ENCODE measurements at places on chromosomes 6 and 20.

GRCh38 chr20:19720991-19721390 lies 37.1 kb upstream of the RIN2 start:
- DNase-seq: no peak

DNA sequence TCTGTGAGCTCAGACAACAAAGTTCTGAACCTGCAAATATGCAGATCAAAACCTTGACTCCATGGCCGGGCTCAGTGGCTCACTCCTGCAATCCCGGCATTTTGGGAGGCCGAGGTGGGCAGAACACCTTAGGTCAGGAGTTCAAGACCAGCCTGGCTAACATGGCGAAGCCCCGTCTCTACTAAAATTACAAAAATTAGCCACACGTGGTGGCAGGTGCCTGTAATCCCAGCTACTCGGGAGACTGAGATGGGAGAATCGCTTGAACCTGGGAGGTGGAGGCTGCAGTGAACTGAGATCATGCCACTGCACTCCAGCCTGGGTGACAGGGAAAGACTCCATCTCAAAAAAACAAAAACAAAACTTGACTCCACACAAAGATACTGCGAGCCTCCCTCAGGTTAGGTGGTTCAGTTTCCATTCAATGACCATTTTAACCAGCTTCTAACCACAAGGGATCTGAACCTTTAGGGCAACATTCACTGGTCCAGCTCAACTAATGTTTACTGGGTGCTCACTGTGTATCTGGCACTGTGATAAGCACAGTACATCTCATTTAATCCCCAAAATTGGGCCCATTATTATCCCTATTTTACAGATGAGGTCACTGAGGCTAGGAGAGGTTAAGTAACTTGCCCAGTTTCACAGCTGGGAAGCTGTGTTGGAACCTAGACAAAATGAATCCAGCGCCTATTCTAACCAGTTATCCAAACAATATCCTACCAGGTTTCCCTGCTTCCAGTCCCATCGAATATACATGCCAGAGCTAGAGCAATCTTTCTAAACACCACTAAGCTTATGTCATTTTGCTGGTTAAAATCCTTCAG lies 1.8 kb downstream of the SNRPB start:
- DNase-seq: no peak

- no peak for DNase-seq
Observed at GRCh38 chr6:52726193-52726542, 37.1 kb downstream of the GSTA2 start.

- DNase-seq: no peak
Observed at GRCh38 chr6:72626126-72626525, 4.3 kb downstream of the KCNQ5 start.

GRCh38 chr6:79135973-79136470 lies 58.0 kb upstream of the PHIP start:
- DNase-seq: no peak

GRCh38 chr6:100892693-100893092 lies 11.6 kb upstream of the ASCC3 start:
- no peak for DNase-seq

- no peak for DNase-seq
Observed at GRCh38 chr6:6386010-6386409, 65.5 kb upstream of the F13A1 start.

DNA sequence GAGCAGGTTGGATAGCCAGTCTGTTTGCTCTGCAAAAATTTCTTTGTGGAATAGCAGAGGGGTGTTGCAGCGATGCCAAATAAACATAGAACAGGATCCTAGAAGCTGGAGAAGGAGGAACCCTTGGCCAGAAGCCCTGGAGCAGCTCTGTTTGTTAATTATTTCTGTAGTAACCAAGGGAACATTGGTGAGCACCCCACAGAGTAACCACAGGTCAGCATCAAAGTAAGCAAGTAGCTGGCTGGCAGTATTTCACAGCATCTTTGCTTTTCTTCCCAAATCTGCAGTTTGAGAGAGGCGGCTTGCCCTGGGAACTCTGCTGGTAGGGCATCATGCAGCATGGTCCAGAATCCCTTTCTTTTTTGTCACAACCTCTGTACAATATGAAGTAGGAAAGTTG lies 12.7 kb upstream of the APMAP start:
- DNase-seq: no peak

DNA sequence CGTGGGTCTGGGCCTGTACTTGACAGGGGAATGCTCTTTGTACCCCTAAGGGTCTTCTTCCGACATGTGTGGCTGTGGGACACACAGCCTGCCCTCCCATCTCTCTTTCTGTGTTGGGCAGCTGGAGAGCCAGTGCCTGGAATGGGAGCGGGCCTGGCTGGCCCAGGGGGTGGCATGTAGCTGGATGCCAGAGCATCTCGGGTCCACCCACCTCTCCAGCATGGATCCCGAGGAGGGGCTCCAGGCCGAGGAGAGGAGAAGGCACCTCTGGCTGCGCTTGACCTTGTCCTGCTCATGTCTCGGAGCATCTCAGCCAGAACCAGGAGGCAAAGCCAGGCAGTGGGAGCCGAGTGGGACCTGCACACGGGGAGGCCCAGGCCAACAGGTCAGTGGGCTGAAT lies 16.0 kb downstream of the CDH4 start:
- no peak for DNase-seq

GRCh38 chr20:10781526-10781925 lies 107.7 kb upstream of the JAG1 start:
- DNase-seq: no peak

DNA sequence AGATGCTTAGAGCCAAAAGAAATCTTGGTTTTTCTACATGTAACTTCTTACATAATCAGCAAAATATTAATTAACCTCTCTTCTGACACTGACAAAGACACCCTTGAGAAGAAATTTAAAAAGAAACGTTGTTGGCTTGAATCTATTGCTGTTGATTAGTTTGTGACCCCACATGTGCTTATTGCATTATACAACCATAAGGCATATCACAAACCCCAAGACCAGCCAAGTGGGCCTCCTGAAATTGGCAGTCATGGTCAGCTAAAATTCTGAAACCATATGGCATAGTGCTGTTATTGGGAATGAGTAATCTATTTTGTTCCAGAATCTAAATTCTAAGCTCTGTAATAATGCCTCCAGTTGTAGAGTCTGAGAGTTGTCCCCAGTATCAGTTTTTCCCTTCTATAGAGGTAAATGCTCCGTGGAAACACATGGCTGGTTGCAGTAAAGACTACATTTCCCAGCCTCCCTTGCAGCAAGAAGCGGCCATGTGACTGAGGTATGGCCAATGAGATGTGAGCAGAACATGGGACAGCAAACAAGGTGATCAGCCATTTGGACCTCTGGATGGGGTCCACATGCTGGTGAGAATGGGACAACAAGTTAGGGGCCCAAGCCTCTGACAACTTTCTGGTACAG lies 42.3 kb upstream of the PTPN1 start:
- no peak for DNase-seq

DNA sequence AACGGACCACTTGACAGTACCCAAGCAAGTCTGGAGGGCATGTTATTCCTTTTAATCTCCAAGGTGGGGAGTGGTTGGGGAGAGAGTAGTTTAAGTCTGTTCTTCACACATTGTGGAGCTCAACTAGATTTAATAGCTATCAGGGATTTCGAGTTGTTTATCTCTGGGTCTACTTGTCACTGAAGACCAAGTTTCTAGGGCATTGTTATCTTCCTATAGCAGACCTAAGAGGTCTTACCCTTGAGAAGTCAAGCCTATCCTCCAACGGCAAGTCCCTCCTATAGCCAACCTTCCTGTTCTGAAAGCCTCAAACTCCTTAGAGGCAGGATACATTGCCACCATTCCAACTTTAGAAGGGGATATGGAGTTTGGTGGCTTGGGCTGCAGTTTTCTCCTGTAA lies 164.5 kb upstream of the MOCS1 start:
- DNase-seq: no peak

GRCh38 chr6:23269436-23269835 lies 700.1 kb downstream of the HDGFL1 start:
- no peak for DNase-seq

- peak; percentile 59 for DNase-seq
Observed at GRCh38 chr6:33620856-33621710, at the start of gene ITPR3. Gene ITPR3 (plus strand): TSS chr6:33621322. CDS start chr6:33621603, 281 bp downstream.

GRCh38 chr6:111423960-111424846 lies 58.8 kb downstream of the REV3L start:
- DNase-seq: no peak

DNA sequence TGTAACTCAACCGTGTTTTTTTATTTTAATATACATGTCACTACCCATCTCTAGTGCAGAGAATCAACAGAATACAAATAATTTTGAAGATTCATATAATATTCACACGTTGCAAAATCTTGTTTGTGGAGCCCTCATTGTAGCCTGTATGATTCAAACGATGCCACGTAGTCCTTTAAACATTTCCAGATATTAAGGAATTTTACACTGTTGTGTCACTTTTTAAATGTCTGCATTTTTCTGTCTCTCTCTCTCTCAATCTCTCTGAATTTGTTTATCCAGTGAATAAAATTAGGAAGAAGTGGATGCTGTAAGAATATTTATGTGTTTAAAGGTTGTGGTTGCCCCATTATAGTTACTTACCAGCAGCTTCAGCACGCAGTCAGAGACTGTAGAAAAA lies 262.0 kb downstream of the PAX1 start:
- DNase-seq: no peak

- no peak for DNase-seq
Observed at GRCh38 chr20:57651881-57652605, 31.8 kb upstream of the ZBP1 start.

DNA sequence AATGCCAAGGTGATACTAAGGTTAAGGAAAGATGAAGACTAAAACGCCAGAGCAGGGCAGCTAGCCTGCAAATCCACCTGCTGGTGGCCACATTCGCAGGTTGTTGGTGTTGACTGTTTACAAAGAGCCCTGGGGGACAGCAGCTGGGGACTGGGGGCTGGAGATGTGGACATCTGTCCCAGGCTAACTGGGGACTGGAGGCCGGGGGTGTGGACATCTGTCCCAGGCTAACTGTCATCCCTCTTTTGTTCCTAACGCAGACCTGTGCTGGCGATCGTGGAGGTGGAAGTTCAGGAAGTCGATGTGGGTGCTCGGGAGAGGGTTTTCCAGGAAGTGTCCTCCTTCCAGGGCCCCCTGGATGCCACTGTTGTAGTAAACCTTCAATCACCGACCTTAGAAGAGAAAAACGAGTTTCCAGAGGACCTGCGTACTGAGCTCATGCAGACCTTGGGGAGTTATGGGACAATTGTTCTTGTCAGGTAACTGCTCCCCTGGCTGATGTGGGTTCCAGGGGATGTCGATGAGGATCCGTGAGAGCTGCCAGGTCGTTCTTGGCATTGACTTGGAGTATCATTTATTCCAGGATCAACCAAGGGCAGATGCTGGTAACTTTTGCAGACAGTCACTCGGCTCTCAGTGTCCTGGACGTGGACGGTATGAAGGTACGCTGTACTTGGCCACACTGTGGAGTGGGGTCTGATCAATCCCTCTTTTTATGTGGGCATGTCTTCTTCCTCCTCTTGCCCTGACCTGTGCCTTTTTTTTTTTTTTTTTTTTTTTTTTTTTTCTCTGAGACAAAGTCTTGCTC lies 87.0 kb downstream of the SERAC1 start:
- no peak for DNase-seq

DNA sequence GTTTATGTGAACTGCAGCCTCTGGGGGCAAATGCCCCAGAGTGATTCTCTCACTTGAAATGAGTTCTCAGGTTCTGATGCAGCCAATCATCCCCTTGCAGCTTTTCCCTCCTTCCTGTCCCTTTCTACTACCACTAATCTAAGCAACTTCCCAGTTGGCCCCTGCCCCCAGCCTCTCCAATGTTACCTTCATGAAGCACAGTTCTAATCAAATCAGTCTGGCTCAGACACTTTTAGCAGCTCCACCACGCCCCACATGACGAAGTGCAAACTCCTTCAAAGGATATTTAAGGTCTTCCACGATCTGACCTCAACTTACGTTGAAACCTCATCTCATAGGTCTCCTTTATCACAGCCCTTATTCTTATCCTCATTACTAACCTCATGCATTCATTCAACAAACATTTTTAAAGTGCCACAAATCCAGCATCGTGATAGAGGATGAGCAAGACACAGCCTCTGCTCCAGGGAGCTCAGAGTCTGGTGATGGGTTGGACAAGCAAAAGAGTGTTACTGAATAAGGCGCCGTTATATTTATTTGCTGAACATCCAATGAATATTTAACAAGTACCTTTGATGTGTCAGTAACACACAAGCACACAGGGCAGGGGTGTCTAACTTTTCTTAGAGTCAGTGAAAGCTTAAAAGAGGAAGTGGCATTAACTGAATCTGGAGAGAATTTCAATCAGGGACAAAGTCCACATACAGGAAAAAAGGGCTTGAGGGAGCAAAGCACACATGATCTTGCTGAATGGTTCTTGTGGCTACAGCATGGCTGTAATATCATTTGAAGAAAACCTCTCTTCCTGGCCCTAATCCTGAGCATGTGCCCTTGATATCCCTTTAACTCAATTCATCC lies 20.4 kb upstream of the DTNBP1 start:
- no peak for DNase-seq

GRCh38 chr6:43308101-43308989 lies at the start of gene CRIP3:
Gene CRIP3 (minus strand): TSS chr6:43308826. CDS start chr6:43308792, 34 bp downstream.
- DNase-seq: no peak

- no peak for DNase-seq
Observed at GRCh38 chr6:3587660-3588059, 130.8 kb upstream of the SLC22A23 start.

DNA sequence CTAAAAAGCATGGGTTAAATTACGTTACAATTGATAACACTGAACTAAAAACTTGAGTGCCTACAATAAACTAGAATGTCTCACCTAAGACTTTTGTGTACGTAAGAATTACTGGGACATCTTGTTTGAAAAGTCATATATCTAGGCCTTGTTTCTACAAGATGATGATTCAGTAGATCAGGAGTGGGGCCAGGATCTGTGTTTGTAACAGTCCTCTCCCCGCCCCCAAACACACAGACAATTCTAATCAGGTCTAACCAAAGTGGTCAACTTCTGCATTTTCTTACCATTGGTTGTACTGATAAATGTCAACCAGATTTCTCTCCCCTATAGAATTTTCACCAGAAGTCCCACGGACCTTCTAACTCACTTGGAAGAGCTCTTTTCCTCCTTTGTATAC lies 56.9 kb downstream of the RAMACL start:
- no peak for DNase-seq

- DNase-seq: no peak
Observed at GRCh38 chr20:1108437-1108920, 9.9 kb upstream of the PSMF1 start.

DNA sequence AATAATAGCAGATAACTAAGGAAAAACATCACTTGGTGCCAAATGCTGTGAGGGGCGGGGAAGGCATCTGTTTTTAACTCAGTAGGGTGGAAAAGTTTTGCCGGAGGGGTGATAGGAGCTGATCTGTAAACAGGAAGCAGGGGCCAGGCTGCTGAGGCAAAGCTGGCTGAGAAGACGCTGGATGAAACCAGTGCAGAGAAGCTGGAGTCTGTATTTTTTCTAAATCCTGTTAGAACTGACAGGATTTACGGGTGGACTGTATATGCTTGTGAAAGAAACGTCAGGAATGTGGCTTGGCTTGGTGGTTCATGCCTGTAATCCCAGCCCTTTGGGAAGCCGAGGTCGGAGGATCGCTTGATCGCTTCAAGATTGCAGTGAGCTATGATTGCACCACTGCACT lies 5.6 kb downstream of the PCMTD2 start:
- DNase-seq: no peak

GRCh38 chr6:134253681-134254080 lies 64.2 kb downstream of the SGK1 start:
- DNase-seq: no peak

All from activated CD8-positive, alpha-beta memory T cell treated with anti-CD3 and anti-CD28 coated beads for 4 hours (primary cell).